ENCODE measurements at places on chromosomes 3 and 15. TPM values are rescaled to one million over a fixed set of nuclear protein-coding genes. Genes with fewer than 3 reads are reported as not detected.

The PDZRN3 gene
- total RNA-seq, result 0.34 TPM

The ZNF502 gene
- 6.2 TPM for total RNA-seq

The ASB14 gene
- not detected for total RNA-seq

The SHF gene
- 0.34 TPM for total RNA-seq

The DUOXA2 gene
- not detected for total RNA-seq

The SLC12A1 gene
- not detected for total RNA-seq

The SOX2 gene
- total RNA-seq, result 2.7 TPM

The CADM2 gene
- total RNA-seq, result 0.28 TPM
